ENCODE measurements at places on chromosomes 5 and 9. TPM values are rescaled to one million over a fixed set of nuclear protein-coding genes. Genes with fewer than 3 reads are reported as not detected.

The APBA1 gene
- 0.39 TPM for polyA plus RNA-seq

The PCDHA11 gene
- 6.5 TPM for polyA plus RNA-seq

The NTNG2 gene
- 1.2 TPM for polyA plus RNA-seq

The ENTPD2 gene
- 1.9 TPM for polyA plus RNA-seq

The F2RL2 gene
- 0.03 TPM for polyA plus RNA-seq

The ANKRD18A gene
- 0.66 TPM for polyA plus RNA-seq

The PALM2AKAP2 gene
- polyA plus RNA-seq = 0.85 TPM

The CDKN2B gene
- polyA plus RNA-seq = 0.20 TPM

The SLC36A3 gene
- not detected for polyA plus RNA-seq

The ATOX1 gene
- polyA plus RNA-seq = 249 TPM

The WNT8A gene
- not detected for polyA plus RNA-seq

The C9orf153 gene
- 0.05 TPM for polyA plus RNA-seq

The TAF11L7 gene
- not detected for polyA plus RNA-seq

The PRRX2 gene
- 9.2 TPM for polyA plus RNA-seq

The MARCOL gene
- not detected for polyA plus RNA-seq

The TEX48 gene
- polyA plus RNA-seq = not detected

The KCNT1 gene
- polyA plus RNA-seq = 0.35 TPM

The CDH18 gene
- 0.30 TPM for polyA plus RNA-seq

The PTGER4 gene
- 1.2 TPM for polyA plus RNA-seq

The PCDHA12 gene
- 4.2 TPM for polyA plus RNA-seq

The MARCHF11 gene
- 0.30 TPM for polyA plus RNA-seq

The SLC23A1 gene
- not detected for polyA plus RNA-seq

The FAXDC2 gene
- 5.9 TPM for polyA plus RNA-seq

The PCDHB8 gene
- polyA plus RNA-seq = 0.24 TPM

The PIP5K1B gene
- polyA plus RNA-seq = 2.2 TPM

The OTULINL gene
- 2.3 TPM for polyA plus RNA-seq

The IL9 gene
- not detected for polyA plus RNA-seq

The OLFM1 gene
- polyA plus RNA-seq = 49.7 TPM

The MCC gene
- polyA plus RNA-seq = 2.8 TPM

The DBH gene
- 0.24 TPM for polyA plus RNA-seq

The FAM81B gene
- polyA plus RNA-seq = not detected

The ENHO gene
- polyA plus RNA-seq = 60.4 TPM

The MAMDC2 gene
- polyA plus RNA-seq = 6.4 TPM

The SPINK6 gene
- polyA plus RNA-seq = not detected

The BARHL1 gene
- not detected for polyA plus RNA-seq

The NUTM2F gene
- polyA plus RNA-seq = 0.28 TPM

The TAF11L5 gene
- polyA plus RNA-seq = not detected

The CD180 gene
- not detected for polyA plus RNA-seq

The TAF1L gene
- polyA plus RNA-seq = 0.02 TPM

The SNX24 gene
- polyA plus RNA-seq = 7.3 TPM

The SEMA4D gene
- 34.3 TPM for polyA plus RNA-seq

The IL3 gene
- not detected for polyA plus RNA-seq

The FRMD3 gene
- polyA plus RNA-seq = 0.15 TPM

The URM1 gene
- 58.3 TPM for polyA plus RNA-seq

The LCN9 gene
- 2.3 TPM for polyA plus RNA-seq

The PCDHA10 gene
- 2.8 TPM for polyA plus RNA-seq

The LHX3 gene
- 0.03 TPM for polyA plus RNA-seq

The SHOC1 gene
- not detected for polyA plus RNA-seq

The DDX4 gene
- not detected for polyA plus RNA-seq

The PPP6C gene
- polyA plus RNA-seq = 22.8 TPM

The PTPA gene
- polyA plus RNA-seq = 114 TPM

The LMNB1 gene
- polyA plus RNA-seq = 123 TPM

The ITGA2 gene
- polyA plus RNA-seq = 1.0 TPM

The RASGEF1C gene
- polyA plus RNA-seq = 0.26 TPM

The GABRA1 gene
- polyA plus RNA-seq = 4.7 TPM
